Endothelial cell of umbilical vein (primary cell): ENCODE measurements at places on chromosomes 1 and 21. TPM values are rescaled to one million over a fixed set of nuclear protein-coding genes. Genes with fewer than 3 reads are reported as not detected.

The CD53 gene
- not detected in 2 replicates for total RNA-seq

The NBPF1 gene
- total RNA-seq: 33.5 and 58.4 TPM in 2 replicates

The MYOC gene
- total RNA-seq: not detected in 2 replicates

The HPDL gene
- total RNA-seq: 5.6 and 5.9 TPM in 2 replicates

The IGSF9 gene
- total RNA-seq: 0.15 and 0.16 TPM in 2 replicates

DNA sequence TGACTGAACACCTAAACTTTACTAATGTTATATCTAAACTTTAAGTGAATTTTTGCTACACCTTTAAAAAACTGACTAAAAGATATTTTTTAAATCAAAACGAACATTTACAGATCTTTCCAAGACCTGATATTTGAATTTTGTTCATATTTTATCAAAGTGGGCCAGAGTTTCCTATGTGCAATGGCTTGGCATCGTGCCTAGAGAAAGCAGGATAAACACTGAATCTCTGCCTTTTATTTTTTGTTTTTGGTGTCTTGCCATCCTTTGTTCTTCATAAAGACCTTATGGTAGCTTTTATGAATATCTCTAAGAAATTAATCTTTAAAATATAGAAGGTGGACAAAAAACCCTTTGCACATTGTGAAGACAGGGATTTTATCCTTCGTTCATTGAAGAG is 25.8 kb upstream of the VPS26C start:
- no peak overlapping the region for H3K4me3 ChIP-seq
- no peaks in the 10 kb centered on the region for H3K27me3 ChIP-seq
- peaks cover 19% of the 10 kb centered on the region for H3K4me1 ChIP-seq
- H3K27ac ChIP-seq: no peak overlapping the region
- H3K36me3 ChIP-seq: no peaks in the 10 kb centered on the region

- H3K27me3 ChIP-seq: no peaks in the 10 kb centered on the region
- DNase-seq: no peak
- no peaks in the 10 kb centered on the region for H3K36me3 ChIP-seq
- no peak overlapping the region for H3K4me3 ChIP-seq
- no peak overlapping the region for H3K27ac ChIP-seq
- no peaks in the 10 kb centered on the region for H3K4me1 ChIP-seq
Observed at GRCh38 chr1:106584676-106585075, 471.8 kb upstream of the PRMT6 start.

GRCh38 chr1:50983219-50983802 is 13.3 kb downstream of the CDKN2C start:
- no peak overlapping the region for H3K27ac ChIP-seq
- H3K36me3 ChIP-seq: no peaks in the 10 kb centered on the region
- H3K4me1 ChIP-seq: peaks cover 8% of the 10 kb centered on the region
- no peak for DNase-seq
